Femur (tissue), 1 donor: ENCODE measurements at places on chromosomes 11 and 22.
A peak's percentile ranks its signal among the peaks of the same experiment; 100 is the strongest.

GRCh38 chr11:112345166-112345565, 84.5 kb upstream of the PLET1 start:
- DNase-seq: no peak

DNA sequence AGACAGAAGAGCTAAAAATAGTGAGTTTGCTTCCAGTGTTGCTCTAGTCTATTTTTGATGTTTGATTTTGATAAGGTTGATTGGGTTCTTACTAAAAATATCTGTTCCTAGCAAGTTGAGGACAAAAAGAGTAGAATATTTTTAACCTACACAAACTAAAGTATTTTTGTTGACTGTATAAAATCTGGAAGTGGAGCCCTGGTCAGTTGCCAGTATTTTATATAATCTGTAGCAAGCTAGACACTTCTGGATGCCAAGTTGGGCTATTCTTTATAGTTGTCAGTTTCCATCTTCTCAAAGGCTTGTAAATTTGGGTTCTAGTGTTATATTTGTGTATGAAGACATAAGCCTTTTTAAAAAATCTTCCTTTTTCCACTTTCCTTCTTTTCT, 56.7 kb downstream of the HSD17B12 start:
- DNase-seq: no peak

DNA sequence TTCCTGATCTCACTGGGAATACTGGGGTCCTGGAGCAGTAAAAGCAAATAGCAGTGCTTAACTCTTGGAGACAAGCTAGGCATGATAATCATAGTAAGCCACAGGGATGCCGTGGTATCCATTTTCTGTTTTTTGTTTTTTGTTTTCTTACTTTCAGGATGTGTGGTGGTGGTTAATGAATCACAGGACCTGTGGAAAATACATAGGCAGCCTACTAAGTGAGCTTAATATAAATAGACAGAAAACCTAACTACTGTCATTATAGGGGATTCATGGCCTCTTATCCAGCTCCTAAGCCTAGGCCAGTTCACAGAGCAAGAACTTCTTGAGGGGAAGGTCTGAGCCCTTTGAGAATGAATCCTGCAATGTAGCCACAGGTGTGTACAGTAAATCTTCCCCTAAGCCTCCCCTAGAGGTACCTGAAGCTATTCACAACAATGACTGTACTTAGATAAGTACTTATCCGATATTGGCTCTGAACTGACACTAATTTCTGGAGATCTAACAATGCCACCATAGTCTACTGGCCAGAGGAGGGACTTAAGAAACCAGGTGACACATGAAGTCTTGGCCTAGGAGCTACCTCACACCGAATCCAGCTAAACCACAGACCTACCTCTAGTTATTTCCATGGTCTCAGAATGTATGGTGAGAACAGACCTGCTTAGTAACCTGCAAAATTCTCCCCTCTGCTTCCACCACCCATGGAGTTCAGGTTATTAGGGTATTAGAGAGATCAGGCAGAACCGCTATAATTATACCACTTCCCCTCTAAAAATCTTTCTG, 83.6 kb downstream of the ENTHD1 start:
- no peak for DNase-seq

GRCh38 chr11:122843281-122844141, 5.2 kb downstream of the CRTAM start:
- no peak for DNase-seq

GRCh38 chr11:80856066-80856465, 1415.2 kb upstream of the TENM4 start:
- DNase-seq: no peak

GRCh38 chr22:30511109-30511508, 5.6 kb upstream of the SEC14L4 start:
- DNase-seq: no peak

DNA sequence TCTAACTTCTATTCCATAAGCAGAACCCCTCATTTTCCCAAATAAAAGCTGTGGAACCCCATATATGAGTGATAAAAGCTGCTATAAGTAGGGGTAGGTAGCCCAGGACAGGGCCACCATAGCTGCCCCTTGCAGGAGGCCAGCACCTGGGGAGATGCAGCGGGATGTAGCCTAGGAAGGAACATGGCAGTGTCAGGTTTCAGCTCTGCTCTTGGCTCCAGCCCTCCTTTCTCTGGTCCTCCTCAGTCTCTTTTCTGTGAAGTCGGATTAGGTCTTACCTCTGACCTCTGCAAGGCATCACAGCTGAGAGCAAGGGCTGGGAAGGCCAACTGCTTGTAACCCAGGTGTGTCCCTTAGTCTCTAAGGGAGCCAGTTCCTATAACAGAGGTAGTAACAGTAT, 135.6 kb downstream of the NAV2 start:
- no peak for DNase-seq

DNA sequence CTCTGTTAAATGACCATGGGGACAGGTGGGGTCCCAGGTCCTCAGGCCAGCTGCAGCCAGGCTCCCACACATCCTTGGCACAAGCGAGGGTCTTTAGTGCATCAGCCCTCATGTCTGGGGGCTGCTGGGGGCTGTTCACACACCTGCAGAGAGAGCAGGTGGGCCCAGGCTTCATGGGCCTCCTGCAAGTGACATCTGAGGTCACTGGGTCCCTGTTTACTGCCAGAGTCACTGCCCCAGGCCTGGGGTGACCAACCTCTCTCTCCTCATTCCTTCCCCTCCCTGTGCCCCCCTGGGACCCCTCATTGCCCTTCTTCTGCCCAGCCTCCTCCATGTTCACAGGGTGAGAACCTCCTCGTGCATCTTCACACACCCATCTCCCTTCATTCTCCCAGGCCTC, 92.4 kb downstream of the RTL6 start:
- DNase-seq: peak; percentile 11

- DNase-seq: no peak
These were observed 84.7 kb downstream of the TTC28 start for GRCh38 chr22:28594797-28595462.

DNA sequence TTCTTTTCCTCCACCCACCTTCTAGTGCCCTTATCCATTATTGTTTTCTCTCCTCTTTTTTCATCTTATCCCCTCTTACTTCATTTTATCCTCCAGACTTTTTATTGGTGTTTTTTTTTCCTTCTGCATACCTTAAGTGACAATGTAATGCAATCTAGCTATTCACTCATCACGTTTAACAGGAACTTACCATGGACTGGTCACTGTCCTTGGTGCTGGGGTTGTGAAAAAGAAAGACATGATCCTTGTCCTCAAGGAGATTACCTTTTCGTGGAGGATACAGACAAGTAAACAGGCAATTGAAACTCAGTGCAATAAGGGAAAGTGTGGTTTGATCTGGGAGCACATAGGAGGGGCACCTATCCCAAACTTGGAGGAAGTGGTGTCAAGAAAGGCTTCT, 20.7 kb downstream of the SYT9 start:
- no peak for DNase-seq

DNA sequence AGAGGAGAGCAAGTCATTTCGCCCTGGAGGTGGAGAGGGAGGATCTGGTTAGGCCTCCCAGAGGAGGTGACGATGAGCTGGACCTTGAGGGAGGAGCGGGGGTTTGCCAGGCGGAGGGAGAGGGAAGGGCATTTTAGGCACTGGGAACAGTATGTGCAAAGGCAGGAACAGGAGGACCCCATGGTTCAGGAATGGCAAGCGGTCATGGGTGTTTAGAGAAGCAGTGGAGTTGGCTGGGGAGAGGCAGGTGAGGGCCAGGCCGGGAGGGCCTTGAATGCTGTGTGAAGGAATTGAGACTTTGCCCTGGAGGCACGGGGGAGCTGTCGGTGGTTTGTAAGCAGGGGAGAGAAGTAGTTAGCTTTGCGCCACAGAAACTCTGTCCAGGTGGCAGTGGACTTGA, 10.3 kb downstream of the PRDM11 start:
- no peak for DNase-seq

- DNase-seq: no peak
These were observed 174.2 kb upstream of the MPPED2 start for GRCh38 chr11:30760345-30760744.

DNA sequence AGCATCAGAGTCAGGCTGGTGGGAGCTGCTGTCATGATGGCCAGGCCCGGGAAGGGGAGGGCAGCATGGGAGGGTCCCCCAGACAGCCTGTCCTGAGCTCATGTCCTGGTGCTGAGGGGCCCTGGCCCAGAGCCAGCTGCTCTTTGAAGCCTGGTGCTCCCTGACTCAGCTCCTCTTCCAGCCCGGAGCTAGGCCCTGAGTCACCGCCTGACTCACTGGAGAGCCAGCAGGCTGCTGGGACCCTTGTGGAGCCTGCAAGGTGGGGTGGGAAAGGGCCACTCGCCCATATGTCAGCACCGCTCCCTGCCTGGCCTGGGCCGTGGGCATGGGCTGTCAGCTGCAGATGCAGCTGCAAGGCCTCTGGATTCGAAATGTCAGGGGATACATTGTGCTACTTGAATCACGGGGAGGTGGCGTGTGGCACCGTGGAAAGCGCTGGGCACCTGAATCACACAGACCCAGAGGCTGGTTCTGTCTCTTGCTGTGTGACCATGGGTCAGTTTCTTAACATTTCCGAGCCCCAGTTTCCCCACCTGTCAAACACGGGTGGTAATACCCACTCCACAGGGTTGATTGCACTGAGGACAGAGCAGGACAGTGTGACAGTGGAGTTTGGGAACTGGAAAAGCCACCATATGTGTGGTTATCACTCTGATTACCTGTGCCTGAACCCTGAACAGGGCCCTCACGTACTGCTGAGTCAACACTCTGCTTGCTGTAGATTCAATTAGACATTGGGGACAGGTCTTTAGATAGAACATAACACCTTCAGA, 4.4 kb downstream of the CACNA1I start:
- no peak for DNase-seq

- no peak for DNase-seq
These were observed 10.7 kb upstream of the NAP1L4 start for GRCh38 chr11:3002871-3003270.

- no peak for DNase-seq
These were observed 16.3 kb downstream of the CTNND1 start for GRCh38 chr11:57777969-57778317.

DNA sequence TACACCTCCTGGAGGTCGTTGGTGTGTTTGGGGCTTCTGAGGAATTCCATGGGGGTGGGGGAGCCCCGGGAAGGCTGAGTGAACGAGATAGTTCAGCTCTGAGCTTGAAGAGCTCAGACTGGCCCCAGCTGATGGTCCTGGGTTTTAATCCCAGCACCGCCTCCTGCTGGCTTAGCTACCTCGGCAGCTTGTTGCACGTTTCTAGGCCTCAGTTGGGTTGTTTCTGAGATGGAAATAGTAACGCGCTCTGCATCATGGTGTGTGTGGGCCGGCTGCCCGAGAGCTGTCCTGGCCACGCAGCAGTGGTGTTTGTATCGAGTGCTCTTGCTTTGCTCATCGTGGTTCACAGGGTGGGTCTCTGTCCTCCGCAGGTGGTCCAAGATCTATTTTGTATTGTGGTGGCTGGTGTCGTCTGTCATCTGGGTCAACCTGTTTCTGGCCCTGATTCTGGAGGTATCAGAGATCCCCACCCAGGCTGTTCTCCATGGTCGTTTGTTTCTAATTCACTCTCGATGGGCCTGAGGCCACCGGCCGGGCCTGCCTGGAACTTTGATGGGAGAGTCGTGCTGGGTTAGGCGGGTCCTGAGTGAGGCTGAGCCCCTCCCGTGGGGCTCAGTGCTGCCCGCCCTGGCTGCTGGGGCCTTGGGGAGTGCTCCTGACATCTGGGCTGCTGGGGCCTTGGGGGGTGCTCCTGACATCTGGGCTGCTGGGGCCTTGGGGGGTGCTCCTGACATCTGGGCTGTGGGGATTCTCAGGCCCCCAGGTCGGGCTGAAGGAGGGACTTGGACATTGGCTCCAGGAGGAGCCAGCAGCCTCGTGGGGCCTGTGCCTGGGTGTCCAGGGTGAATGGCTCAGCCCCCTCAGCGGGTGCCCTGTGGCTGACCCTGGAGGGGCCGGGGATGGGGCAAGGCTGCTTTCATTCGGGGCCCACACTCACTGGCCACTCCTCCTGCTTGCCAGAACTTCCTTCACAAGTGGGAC, 37.7 kb downstream of the TPCN2 start:
- DNase-seq: no peak

DNA sequence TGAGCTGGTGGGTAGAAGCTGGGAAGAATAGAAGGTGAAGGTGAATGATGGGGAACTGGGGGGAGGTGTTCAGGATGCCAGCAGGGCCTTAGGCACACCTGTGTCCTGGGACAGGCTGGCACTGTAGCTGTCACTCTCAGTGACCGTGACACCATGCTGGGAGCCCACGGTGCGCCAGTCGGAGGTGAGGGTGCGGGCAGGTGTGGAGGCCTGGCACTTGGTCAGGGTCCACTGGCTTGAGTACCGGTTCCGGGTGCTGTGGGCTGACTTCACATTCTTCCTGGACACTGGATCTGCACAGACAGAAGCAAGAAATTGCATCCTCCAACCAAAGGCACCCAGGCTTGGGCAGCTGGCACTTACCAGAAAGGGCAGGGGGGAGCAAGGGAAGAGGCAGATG, 103.8 kb downstream of the CEP164 start:
- no peak for DNase-seq

DNA sequence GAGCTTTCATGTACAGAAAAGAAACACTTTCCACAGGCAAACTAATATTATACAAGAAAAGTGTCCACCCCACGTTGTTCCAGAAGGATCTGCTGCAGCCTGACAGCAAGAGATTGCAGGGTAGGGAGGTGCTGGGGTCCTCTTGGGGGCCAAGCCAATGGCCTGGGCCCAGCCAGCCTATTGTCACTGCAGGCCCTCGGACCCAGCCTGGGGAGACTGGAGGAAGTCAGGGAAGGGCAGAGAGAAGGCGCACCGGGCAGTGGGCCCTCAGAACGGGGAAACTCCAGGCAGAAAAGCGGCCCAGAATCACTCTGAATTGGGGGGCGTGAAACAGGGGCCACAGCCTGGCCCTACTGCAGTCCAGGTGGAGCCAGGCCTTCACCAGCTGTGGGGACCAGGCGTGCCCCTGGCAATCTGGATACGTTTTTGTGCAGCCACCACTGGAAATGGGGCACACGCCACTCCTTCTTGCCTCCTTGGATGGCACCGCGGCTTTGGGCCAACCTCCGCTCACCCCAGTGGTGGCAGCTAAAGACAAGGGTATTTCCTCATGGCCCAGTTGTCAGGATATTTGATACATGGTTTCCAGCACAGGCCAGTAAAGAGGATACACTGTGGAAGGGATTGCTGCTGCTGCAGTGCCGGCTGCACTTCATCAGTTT, 3.9 kb upstream of the NAP1L4 start:
- DNase-seq: peak; percentile 17

DNA sequence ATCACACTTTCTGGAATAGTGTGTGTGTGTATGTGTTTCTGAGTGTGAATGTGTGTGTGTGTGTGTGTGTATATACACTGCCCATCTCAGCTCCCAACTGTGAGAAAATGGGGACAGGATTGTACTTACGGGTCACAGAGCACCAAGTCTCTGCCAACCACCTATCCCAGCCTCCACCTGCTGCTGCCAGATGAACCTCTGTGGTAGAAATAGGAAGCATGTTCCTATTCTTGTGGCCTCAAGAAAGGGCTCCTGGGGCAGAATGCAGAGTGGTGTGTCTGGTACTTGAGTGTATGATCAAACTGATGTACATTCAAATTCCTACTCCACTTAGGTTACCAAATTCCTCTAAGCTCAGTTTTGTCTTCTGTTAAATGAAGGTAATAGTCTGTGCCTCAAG, 14.6 kb downstream of the UBASH3B start:
- DNase-seq: no peak
